ENCODE measurements at places on chromosomes 12 and 14.
A peak's percentile ranks its signal among the peaks of the same experiment; 100 is the strongest.

DNA sequence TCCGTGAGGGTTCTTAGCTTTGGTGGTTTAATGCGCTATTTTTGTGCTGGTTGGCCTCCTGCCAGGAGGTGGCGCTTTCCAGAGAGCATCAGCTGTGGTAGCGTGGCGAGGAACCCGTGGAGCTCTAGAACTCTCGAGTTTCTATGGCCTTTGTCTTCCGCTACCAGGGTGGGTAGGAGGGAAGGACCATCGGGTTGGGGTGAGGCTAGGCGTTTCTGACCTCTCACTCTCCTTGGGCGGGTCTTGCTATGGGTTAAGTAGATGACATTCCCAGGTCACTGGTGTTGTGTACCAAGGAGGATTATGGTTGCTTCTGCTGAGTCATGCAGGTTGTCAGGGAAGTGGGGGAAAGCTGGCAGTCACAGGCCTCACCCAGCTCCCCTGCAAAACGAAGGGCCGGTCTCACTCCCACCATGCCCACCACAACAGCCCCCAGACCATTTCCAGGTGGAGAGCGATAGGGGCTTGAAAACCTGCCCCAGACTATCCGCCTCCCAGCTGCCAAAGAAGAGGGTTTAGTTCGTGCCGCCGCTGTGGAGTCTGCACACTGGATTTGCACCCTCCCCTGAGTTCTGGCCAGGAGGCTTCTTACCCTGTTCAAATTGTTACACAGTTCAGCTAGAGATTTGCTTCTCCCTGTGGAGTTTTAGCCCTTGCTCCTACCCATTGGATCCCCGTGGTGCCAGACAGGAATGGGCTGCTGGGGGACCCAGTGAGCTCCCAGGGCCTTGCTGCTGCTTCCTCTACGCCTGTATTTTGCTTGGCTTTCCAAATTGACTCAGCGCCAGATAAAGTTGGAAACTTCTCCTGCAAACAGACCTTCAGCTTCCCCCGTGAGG lies 21.9 kb downstream of the RNFT2 start:
- DNase-seq = no peak

- DNase-seq = no peak
Observed at GRCh38 chr12:76546889-76547288, 12.7 kb downstream of the OSBPL8 start.

DNA sequence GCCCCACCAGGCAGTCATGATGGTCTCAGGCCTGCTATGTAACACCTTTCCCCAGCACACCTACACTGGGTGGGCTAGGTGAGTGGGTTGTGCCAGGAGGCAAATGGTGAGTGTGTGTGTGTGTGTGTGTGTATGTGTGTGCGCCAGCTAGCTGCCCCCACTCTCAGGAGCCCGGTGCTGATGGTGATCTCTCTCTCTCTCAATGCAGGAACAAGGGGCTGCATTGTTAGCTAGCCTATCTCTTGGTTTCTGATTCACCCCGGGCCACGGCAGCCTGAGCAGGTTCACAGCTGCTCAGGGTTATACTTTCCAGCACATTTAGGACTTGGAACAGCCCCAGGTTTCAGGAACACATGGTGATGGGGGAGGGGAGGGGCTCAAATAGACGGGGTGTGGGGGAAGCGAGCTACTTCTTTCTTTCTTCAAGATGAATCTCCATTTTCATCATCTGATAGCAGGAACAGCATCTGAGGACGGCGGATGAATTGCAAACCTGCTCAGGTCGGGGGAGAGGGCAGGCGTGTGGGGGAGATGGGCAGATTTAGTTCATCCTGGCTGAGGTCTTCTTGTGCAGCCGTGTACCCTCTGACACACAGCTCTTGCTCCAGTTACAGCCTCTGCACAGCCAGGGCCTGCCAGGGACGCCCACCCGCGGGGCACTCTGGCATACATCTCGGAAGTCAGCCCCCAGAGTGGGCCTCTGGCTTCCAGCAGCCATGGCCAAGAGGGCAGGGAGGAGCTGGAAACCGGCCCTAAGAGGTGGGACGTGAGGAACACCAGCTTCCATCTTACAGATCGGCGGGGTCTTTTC lies 137.6 kb downstream of the ZFP36L1 start:
- DNase-seq = peak; percentile 55

DNA sequence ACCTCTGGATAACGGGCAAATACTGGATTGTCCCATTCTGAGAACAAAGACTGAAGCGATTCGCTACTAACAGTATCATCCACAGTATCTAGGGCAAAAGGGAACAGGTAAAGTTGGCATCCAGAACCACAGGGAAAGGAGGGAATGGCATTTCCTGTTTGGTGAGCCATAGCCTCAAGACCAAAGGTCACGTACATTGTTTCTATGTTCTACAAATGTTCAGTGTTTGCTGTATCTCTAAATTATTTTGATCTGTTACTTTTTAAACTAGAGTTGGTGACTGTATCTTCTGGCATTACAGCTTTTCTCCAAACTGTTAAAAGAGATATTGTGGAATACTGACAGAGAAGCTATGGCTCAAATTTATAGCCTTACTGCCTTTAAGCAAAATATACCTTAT lies 9.7 kb downstream of the MLH3 start:
- peak; percentile 84 for DNase-seq

- DNase-seq = no peak
Observed at GRCh38 chr14:55965851-55966250, 152.4 kb upstream of the PELI2 start.

GRCh38 chr14:33432407-33433023 lies 493.8 kb downstream of the NPAS3 start:
- DNase-seq = peak; percentile 33

GRCh38 chr12:52070185-52070925 lies 577 bp downstream of the ATG101 start:
- no peak for DNase-seq

GRCh38 chr14:69345402-69345801 lies 52.7 kb downstream of the ERH start:
- DNase-seq = peak; percentile 31
